Pancreas (tissue), 10 donors: ENCODE measurements at places on chromosomes 11 and 22. TPM values are rescaled to one million over a fixed set of nuclear protein-coding genes. Genes with fewer than 3 reads are reported as not detected.

LRRC4C gene
- 0.17 TPM for total RNA-seq

- DNase-seq = no peak
Measured at GRCh38 chr11:102279641-102280170, 37.6 kb upstream of the BIRC3 start.

- DNase-seq = no peak
Measured at GRCh38 chr11:102330231-102330630, 12.9 kb downstream of the BIRC3 start.

GRCh38 chr11:43497144-43497543 lies 138.4 kb downstream of the TTC17 start:
- DNase-seq = no peak

DNA sequence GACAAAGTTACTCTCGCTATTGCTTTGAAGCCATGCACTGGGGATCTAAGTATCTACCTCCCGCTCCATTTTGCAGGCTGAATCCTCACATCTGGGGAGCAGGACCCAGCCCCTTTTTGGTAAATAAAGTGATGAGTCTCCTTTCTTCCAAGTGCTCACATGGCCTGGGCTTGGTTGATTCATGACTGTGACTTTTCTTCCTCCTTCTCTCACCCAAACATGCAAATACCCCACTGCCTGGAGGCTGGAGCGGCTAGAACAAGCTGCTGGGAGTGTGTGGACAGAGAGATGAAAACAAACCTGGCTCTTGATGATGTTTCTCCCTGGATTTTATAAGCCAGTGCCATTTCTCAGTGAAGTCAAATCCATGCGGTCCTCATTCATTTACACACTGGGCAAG lies 72.7 kb downstream of the TRIM29 start:
- no peak for DNase-seq

DNA sequence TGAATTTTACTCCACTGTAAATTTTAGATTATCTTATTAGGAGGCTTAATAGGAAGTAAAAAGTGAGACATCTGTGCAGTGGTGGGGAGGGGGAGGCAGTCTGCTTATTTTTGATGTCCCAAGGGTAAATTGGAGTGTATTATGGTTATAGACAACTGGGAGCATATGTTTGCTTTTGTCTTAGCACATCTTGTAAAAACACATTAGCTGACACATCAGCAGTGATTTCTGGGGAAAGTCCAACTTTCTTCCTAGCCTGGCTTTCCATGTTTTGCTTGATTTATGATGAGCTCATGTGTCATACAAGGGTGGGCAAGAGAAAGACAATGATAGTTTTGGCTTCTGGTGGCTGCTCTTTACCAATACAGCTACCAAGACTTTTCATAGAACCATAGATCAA lies 4.0 kb downstream of the ANO3 start:
- no peak for DNase-seq

TENM4 gene
- total RNA-seq = 6.8 TPM

CBL gene
- total RNA-seq = 3.7 TPM

DNA sequence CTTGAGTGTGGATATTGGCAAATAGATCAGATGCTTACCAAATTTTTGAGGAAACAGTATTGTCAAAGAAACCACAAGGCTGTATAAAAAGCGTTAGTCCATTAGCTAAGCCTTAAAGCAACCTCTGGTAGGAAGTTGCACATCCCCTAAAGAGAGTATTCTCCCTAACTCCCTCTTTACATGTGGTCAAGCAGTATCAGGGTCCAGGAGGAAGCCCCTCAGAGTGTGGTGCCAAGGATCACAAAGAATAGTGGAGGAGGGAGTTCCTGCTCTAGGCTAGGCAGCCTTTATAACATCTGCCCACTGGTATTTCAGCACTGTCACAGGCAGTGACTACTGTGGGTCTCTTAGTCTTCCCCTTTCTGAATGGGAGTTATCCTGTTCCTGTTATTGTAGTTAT lies 18.8 kb upstream of the AMPD3 start:
- DNase-seq = no peak

GRCh38 chr22:42621505-42622002 lies 6.9 kb upstream of the POLDIP3 start:
- no peak for DNase-seq

VSIG2 gene
- 0.18 TPM for total RNA-seq

DNA sequence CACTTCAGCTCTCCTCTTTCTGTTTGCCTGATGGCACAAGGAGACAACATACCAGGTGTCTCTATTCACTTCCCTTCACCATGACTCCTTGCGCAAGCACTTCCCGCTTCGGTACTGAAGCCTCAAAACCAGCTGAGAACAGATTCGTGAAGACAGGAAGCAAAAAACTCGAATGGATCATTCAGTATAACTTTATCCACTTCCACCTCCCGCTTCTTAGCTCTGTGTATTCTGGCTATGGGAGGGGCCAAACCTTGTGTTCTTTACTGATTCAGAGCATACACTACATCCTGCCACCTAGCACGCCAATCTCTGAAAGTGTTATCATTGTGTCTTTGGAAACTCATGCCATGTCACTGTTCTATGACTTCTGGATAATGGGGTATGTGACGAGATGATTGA lies 62.2 kb upstream of the ADA2 start:
- DNase-seq = no peak

OMP gene
- total RNA-seq = not detected

TMEM121B gene
- 0.60 TPM for total RNA-seq

MUC6 gene
- total RNA-seq = 94.2 TPM

ARHGEF17 gene
- total RNA-seq = 11.0 TPM

- DNase-seq = no peak
Measured at GRCh38 chr11:103294516-103294915, 185.3 kb downstream of the DYNC2H1 start.

CSNK2A3 gene
- total RNA-seq = 0.54 TPM

PYGM gene
- 0.55 TPM for total RNA-seq

KRTAP5-10 gene
- total RNA-seq = 0.24 TPM

GRCh38 chr22:44519886-44520285 lies 21.9 kb upstream of the RTL6 start:
- no peak for DNase-seq

DNA sequence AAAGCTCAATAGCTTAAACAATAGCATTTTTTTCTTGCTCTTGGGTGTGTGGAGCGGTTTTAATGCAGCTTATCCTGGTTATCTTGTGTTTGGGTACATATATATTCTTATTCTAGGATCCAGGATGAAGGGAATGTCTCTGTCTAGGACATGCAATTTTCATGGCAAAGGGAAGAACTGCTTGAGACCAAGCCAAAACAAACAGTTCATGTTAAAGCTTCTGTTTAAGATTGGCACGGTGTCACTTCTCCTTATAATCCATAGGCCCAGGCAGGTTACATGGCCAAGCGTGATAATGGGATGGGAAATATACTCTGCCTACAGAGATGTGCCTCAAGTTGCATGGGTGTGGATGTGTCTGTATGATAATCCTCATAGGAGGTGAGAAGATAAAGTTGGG lies 177.1 kb upstream of the PGR start:
- DNase-seq = no peak

CASP1 gene
- total RNA-seq = 1.9 TPM
